ENCODE measurements at places on chromosomes 7 and 10.
A peak's percentile ranks its signal among the peaks of the same experiment; 100 is the strongest.

DNA sequence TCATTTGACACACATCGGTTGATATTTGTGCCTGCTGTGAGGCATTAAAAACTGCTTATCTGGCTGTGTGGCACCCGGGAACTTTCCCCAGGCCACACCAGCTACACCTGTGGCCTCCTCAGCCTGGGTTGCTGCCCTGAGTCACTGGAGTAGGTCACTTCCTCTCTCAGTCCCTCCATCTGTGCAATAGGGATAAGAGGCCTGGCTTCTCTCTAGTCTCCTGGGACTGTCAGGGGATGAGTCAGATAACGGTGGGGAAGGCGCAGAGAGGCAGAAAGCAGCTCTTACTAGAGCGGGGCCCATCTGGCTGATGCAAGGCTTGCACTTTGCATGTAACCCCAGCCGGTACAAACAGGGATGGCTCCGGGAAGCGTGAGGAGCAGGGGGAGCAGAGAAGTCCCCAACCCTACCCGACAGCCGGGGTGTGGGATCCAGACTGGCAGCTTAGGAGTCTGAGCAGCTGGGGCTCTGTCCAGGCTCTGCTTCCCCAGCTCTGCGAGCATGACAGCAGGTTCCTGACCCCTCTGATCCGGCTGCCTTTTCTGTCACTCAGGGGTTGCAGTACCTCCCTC lies 34.0 kb downstream of the DNAJB12 start:
- DNase-seq, result peak; percentile 91

- DNase-seq, result no peak
Observed at GRCh38 chr7:12788171-12788570, 100.7 kb downstream of the ARL4A start.

GRCh38 chr10:24935504-24936292 lies 16.7 kb downstream of the PRTFDC1 start:
- no peak for DNase-seq

DNA sequence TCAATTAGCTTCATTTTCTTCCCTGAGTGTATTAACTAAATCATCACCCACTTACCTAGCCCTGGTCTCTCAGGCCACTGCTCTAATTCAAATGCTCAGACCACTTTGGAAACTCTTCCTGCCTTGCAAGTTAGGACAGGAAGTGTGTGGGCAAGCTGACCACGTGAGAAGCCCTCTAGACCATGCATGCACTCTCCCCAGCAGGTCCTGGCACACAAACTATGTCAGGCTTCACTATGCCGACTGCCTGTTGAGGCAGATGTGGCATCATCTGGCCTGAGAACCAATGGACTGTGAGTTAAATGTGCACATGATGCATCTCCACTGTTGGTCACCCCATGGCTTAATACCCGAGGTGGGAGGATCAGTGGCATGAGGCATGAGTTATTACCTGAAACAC lies 439.6 kb downstream of the GRID1 start:
- DNase-seq, result no peak

DNA sequence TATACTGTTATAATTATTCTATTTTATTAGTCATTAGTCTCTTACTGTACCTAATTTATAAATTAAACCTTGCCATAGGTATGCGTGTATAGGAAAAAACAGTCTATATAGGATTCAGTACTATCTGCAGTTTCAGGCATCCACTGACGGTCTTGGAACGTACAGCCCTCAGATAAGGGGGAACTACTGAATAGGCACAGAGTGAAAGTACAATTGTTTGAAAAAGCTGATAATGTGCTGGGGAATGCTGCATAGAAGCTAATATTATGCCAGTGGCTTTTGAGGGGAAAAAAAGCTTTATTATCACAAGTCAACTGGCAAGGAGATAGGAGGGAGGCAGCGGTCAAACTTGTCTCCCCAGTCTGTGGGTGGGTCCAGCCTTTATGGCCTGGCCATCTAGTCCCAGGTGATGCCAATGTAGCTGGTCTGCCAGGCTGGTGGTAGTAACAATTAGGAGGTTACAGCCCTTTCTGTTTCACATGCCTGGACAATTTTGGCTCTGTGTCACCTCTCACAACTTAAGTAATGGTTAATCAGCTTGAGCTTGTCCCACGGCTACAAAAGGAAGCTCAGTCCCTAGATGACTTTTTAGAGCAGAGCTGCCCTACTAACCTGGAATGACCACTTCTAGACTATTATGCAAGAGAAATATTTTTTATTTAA lies 8.3 kb upstream of the FMC1 start:
- DNase-seq, result no peak

GRCh38 chr7:82017334-82017943 lies 247.6 kb upstream of the HGF start:
- no peak for DNase-seq

DNA sequence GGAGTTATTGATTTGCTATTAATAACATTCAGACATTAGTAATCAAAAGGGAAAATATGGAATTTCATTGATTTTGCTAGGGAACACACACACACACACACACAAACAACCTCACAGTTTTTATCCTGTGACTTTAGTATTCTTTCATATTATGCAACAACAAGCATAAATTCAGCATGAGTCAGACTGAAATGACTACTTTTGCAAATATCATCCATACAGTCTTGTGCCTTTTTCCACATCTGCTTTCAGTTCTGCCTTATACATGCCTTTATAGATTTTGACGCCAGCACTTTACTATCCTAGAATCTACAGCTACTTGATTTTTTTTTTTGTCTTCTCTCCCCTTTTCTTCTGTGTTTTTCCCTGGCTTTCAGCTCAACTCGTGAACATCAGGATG lies 975.8 kb upstream of the LRRTM3 start:
- no peak for DNase-seq

GRCh38 chr10:103144041-103144440 lies 49.0 kb downstream of the NT5C2 start:
- DNase-seq, result no peak

- DNase-seq, result no peak
Observed at GRCh38 chr10:80649183-80649582, 111.5 kb downstream of the SH2D4B start.

DNA sequence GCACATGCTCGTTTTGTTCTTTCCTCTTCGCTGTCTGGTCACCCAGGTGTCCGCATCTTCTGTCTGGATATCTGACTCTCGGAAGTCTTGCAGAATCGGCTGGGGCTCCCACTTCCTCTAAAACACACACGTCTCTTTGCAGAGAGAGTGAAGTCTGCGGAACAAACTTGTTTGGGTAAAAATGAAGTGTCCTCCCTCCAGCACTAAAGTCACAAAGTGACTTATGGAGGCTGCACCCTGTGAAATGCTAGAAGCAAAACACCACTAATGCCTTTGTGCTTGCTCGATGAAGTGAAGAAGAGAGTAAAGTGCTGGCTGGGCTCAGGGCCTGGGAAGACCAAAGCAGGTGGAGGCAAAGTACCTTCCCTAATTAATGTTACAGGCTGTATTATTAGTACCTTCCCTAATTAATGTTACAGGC lies 71.4 kb downstream of the FGFR2 start:
- no peak for DNase-seq

- no peak for DNase-seq
Observed at GRCh38 chr10:26391701-26392695, 46.1 kb upstream of the APBB1IP start.

- no peak for DNase-seq
Observed at GRCh38 chr7:29815181-29816105, 9.1 kb downstream of the WIPF3 start.

- DNase-seq, result no peak
Observed at GRCh38 chr10:133161486-133162109, 1.6 kb downstream of the KNDC1 start.

GRCh38 chr10:29840516-29841276 lies 205.9 kb upstream of the SVIL start:
- peak; percentile 28 for DNase-seq

GRCh38 chr10:34813626-34814222 lies 1.4 kb downstream of the PARD3 start:
- no peak for DNase-seq

GRCh38 chr7:76509931-76510877 lies at the start of gene UPK3B:
TSS of gene UPK3B (plus strand) at chr7:76510552. CDS start at chr7:76510653, 101 bp downstream.
- no peak for DNase-seq

DNA sequence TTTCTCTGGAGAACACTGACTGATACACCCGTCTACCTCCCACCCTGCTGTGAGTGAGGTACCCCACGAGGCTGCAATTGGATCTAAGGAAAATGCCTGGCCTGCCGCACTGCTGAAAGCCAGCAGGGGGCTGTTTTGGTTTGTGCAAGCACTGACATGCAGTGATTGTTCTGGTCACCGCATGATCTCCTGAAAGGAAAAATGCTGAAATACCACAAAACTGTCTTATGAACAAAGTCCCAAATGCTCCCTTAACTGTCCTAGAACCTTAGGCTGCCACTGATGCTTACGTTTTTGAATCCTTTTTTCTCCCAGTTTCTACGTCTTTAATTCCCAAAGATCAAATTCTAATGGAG lies 132.7 kb downstream of the JCAD start:
- no peak for DNase-seq

GRCh38 chr7:95883217-95883616 lies 110.9 kb downstream of the DYNC1I1 start:
- DNase-seq, result no peak

DNA sequence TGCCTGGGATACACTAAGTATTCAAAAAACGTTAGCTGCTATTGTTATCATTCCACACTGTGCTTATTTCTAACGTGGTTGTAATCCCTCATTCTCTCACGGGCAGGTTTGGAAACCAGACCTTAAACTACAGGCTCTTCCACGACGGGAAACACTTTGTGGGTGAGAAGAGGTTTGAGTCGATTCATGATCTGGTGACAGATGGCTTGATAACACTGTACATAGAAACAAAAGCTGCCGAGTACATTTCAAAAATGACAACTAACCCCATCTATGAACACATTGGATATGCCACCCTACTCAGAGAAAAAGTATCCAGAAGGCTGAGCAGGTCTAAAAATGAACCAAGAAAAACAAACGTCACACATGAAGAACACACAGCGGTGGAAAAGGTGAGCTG lies 163.2 kb upstream of the PRR15 start:
- DNase-seq, result no peak

GRCh38 chr10:130432271-130432670 lies 296.1 kb downstream of the GLRX3 start:
- DNase-seq, result no peak

GRCh38 chr7:92973293-92973731 lies 136.9 kb upstream of the CDK6 start:
- no peak for DNase-seq

GRCh38 chr10:7488418-7488829 lies 77.6 kb upstream of the SFMBT2 start:
- DNase-seq, result no peak

DNA sequence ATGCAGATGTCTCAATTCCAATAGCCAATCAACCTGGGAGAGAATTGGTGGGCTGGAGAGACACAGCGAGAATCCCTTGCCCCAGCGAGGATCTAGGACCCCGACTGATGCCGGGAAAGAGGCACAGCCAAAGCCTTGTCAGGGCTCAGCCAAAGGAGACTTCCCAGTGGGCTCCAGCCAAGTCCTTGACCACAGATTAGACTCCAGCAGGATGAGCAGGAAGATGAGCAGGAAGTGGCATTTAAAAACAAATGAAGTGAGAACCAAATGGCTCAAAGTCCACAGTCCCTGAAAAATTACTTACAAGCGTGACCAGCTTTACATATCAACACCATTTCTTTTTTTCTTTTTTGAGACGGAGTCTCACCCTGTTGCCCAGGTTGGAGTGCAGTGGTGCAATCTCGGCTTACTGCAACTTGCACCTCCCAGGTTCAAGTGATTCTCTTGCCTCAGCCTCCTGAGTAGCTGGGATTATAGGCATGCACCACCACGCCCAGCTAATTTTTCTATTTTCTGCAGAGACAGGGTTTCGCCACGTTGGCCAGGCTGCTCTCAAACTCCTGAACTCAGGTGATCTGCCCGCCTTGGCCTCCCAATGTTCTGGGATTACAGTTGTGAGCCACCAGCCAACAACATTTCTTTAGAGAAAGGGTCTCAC lies 40.2 kb downstream of the CTBP2 start:
- DNase-seq, result no peak

DNA sequence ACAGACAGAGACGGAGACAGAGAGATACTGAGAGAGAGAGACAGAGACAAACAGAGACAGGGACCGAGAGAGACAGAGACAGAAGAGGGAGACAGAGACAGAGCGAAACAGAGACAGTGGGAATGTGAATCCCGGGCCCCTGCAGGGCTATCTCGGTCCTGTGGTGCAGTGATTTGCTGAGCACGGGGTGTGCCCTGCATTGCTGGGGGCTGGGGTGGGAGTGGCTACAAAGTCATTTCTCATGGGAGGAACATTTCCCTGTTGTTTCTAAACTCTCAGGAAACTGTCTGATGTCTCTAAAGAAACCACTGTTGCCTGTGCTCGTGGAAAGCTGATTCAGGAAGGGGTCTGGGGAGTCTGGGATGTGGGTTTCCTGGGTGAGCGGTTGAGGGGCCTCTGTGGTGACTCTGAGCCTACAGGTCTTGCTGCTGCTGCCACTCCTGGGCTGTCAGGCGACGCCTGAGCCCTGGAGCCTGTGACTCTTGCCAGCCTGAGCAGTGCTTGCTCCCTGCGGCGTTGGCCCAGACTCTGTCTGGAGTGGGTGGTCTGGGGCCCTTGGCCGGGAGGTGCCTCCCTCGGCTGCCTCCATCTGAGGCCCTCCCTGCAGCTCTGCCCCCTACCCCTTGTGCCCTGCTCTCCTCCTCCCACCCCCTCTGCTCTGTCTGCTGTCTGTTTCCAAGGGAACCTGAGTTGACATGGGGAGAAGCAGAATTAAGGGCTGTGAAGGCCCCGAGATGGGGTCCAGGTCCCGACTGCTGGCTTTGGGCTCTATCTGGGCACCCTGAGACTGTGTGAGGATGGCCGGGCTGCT lies 292.0 kb downstream of the WDR37 start:
- DNase-seq, result no peak

DNA sequence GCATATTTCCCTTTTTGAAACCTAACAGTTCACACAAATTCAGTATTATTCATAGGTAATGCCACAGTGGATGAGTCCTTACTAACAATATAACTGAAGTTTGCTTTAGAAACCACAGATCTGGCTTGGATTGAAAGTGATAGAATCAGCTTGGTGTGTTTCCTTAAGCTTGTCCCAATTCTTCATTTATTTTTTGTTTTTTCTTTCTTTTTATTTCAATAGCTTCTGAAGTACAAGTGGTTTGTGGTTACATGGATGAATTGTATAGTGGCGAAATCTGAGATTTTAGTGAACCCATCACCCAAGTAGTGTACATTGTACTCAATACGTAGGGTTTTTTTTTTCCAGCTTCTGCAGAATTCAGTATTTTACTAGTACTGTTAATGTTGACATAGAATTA lies 518.2 kb upstream of the SEMA3D start:
- no peak for DNase-seq
